Stimulated activated CD4-positive, alpha-beta T cell treated with anti-CD3 and anti-CD28 coated beads, Interleukin-15, amount 100 ng/mL, for 48 hours (primary cell): ENCODE measurements at places on chromosomes 5 and 9.

GRCh38 chr9:121711797-121712196, 60.4 kb downstream of the DAB2IP start:
- DNase-seq: no peak

- DNase-seq: no peak
These were observed 53.7 kb downstream of the TLE1 start for GRCh38 chr9:81635521-81636254.

DNA sequence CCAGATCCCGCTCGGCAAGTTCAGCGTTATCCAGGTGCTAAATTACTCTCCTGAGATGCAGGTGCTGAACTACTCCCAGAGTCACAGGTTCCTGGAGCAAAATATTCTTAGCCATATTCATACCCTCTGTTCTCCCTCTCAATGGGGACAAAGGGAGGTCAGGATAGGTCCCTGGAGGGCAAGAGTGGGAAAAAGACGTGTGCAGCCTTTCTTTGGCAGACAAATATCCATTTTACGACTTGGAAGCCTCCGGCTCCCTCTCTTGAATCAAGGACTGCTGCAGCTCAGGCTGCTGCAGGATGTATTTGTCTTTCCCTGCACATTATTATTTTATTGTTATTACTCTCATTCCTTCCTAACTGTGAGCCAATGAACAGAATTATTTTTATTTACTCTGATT, 590.2 kb downstream of the NR2F1-AS1 start:
- DNase-seq: no peak

DNA sequence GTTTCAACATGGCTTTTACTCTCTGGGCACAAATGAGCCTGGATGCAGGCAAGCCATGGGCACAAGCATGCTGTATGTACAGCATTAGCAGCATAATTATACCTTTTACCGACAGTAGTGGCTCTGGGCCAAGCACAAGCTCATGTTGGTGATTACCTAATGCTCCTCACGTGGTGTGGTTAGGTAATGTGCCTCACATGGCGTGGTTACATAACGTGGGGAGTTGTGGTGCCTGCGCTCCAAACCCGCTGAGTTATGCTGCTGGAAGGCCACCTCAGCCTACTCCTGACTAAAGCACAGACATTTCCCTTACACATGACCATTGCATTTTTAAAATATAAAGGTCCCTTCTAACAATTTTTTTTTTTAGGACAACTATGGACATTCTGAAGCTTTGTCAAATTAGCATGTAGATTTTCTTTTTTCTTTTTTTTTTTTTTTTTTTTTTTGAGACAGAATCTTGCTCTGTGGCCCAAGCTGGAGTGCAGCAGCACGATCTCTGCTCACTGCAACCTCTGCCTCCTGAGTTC, 794.0 kb downstream of the EFNA5 start:
- DNase-seq: no peak

DNA sequence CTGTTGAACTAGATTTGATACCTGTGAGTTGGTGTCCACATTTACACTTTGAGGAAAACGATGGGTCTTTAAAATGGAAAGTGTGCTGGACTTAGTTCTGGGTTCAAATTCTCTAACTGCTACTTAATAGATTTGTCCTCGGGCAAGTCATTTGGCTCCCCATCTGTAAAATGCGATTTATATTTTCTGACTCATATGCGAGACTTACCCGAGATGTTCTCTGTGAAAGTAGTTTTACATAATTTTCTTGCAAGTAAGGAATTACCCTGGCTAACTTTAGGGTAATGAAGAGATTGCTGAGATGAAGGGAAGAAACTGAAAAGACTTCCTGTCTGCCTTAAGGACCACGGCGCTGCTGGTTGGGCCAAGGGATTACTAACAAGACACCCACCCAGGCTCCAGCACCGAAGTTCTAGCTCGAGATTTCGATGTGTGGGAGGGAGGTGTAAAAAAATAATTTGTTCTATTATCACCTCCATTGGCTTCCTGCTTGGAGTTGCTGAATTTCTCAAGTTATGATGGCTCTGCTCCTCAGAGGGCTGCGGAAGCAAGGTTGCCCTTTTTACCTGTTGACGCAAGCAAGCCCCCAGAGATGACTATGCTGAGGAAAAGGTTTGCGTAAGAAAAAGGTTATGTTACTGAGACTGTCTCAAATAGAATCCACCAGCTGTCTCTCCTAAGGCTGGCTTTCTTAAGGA, 24.1 kb downstream of the PCSK1 start:
- no peak for DNase-seq

GRCh38 chr9:107874591-107875369, 385.2 kb upstream of the KLF4 start:
- no peak for DNase-seq

GRCh38 chr5:145787001-145787400, 48.1 kb downstream of the PRELID2 start:
- no peak for DNase-seq

DNA sequence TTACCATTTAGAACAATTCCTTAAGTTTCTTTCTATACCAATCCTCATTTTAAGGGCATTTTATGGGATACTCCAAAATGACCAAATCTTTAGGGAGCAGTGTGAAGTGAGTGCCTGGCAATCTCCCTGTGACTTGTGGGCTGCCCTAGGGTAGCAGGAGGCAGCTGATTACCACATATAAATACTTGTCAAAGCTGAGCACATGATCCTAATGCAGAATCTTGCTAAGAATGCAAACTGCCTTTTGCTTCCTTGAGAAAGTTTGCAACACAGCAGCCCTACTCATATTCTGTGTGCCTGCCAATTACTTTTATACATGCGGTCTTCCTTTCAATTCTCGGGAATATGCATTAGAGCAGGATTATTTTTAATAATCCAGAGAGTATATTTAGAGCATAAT, 18.2 kb upstream of the NREP start:
- DNase-seq: no peak

GRCh38 chr5:83513491-83513890, 41.9 kb downstream of the VCAN start:
- DNase-seq: no peak

DNA sequence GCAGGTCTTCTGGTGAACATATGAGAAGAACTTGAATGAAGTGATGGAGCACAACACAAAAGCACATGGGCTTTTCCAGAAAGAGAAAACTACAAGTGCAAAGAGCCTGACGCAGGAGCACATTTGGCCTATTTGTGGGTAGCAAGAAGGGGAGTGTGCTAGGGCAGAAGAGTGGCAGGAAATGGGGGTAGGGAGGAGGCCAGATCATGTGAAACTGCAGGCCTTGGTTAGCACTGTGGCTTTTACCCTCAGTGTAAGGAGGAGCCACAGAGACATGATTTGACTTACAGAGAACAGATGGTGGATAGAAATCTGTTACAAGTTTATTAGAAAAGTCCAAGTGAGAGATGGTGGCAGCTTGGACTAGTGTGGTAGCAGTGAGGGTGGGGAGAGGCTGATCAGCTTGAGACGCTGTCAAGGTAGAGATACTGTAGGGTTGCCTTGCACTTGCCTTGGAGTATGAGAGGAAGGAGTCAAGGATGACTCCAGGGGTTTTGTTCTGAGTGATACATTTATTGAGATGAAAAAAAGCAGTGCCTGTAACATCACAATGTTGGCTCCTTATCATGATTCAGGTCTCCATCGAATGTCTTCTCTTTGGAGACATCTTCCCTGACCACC, 126.7 kb downstream of the PPP2R2B start:
- peak; percentile 30 for DNase-seq

- no peak for DNase-seq
These were observed 80.0 kb upstream of the NFIL3 start for GRCh38 chr9:91503673-91504081.

GRCh38 chr9:116447934-116448333, 239.2 kb upstream of the TRIM32 start:
- no peak for DNase-seq

DNA sequence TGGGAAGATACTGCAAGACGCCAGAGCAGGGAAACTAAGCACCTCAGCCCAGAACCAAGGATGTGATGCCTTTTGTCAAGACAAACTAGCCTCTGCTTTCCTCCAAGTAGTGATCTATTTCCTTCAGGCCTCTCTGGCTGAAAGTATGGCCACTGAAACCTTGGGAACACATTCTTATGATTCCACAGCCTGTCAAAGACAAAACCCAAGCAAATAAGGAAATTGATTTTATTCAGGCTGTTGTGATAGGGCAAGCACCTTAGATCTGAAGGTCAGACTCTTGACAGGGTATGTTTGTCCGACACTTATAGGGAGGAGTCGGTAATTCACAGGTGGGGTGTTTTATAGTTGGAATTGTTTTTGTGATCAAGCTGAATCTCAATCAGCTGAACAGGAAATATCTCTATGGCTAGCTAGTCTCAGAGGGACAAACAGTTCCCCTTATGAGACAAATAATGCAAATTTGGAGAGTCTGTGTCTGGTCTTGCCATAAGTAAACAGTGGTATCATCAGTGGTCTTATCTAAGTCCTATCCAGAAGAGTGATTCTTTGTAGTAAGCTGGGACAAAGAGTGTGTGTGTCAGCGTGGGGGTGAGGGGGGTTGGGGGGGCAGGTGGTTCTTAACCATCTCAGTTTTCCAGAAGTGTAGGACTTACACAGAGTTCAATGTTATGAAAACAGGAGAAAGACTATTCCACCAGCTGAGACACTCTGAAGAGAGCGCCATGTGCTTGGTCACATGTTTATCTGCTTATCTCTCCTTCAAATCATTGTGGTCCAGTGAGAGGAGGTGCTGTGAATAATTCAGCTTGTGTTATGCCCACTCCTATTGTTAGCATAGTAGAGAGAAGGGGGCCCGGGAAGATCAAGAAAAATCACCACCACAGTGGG, 6.7 kb upstream of the ZCCHC10 start:
- DNase-seq: no peak

GRCh38 chr5:80756292-80756691, 101.5 kb upstream of the DHFR start:
- DNase-seq: no peak

- DNase-seq: no peak
These were observed 455.0 kb upstream of the ACTBL2 start for GRCh38 chr5:57937501-57938173.

GRCh38 chr5:31537851-31538250, 5.8 kb downstream of the C5orf22 start:
- DNase-seq: no peak

- no peak for DNase-seq
These were observed 216.1 kb downstream of the MAST4 start for GRCh38 chr5:66812291-66812690.

DNA sequence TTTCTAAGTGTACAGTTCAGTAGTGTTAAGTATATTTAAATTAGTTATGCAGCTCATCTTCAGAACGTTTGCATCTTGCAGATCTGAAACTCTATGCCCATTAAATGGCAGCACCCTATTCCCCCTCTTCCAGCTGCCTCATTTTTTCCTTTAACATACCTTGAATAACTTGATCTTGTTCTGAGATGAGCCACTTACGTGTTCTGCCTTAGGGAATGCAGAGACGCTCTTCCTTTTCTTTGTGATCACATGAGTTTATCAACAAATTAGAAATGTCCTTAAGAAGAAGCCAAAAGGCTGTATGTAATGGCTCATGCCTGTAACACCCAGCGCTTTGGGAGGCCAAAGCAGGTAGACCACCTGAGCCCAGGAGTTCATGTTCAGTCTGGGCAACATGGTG, 57.6 kb downstream of the SLC46A2 start:
- no peak for DNase-seq

GRCh38 chr5:43140286-43140685, 19.6 kb downstream of the ZNF131 start:
- DNase-seq: no peak

- no peak for DNase-seq
These were observed 517.0 kb upstream of the PAPPA start for GRCh38 chr9:115636596-115636995.

- DNase-seq: no peak
These were observed 95.5 kb downstream of the ZCCHC7 start for GRCh38 chr9:37215830-37216229.
